Activated T-helper 17 cell treated with anti-CD3 and anti-CD28 coated beads, Interleukin-2, amount 50 U/mL, for 72 hours (primary cell): ENCODE measurements at places on chromosomes 2 and 18. TPM values are rescaled to one million over a fixed set of nuclear protein-coding genes. Genes with fewer than 3 reads are reported as not detected.

The MFSD2B gene
- total RNA-seq = not detected

The CDH2 gene
- total RNA-seq = not detected

The FAM237A gene
- not detected for total RNA-seq

The LYPD6 gene
- total RNA-seq = not detected

The MTLN gene
- 55.3 TPM for total RNA-seq

The NTSR2 gene
- not detected for total RNA-seq

The KLHL14 gene
- not detected for total RNA-seq

The MGAT4A gene
- total RNA-seq = 79.7 TPM

The INHA gene
- not detected for total RNA-seq

The MAP4K3 gene
- total RNA-seq = 11.3 TPM

The REG3G gene
- total RNA-seq = not detected

The ST8SIA5 gene
- 0.19 TPM for total RNA-seq

The C2orf15 gene
- total RNA-seq = 1.9 TPM

The GREB1 gene
- 1.0 TPM for total RNA-seq

The SCYGR4 gene
- total RNA-seq = not detected

The BIN1 gene
- total RNA-seq = 110 TPM

The SLC23A3 gene
- total RNA-seq = 2.9 TPM

The NMUR1 gene
- total RNA-seq = 0.21 TPM

The MRO gene
- not detected for total RNA-seq

The HDHD2 gene
- 24.5 TPM for total RNA-seq

The C2orf80 gene
- total RNA-seq = not detected

The RBKS gene
- total RNA-seq = 7.7 TPM

The ADAM17 gene
- 31.2 TPM for total RNA-seq

The PCARE gene
- total RNA-seq = not detected

The ANKRD23 gene
- total RNA-seq = 6.8 TPM

The UGT1A3 gene
- not detected for total RNA-seq
